AG20443 (cell line): ENCODE measurements at places on chromosomes 6 and 20.

GRCh38 chr6:2531426-2532215, 219.1 kb downstream of the MYLK4 start:
- peak; percentile 74 for DNase-seq

DNA sequence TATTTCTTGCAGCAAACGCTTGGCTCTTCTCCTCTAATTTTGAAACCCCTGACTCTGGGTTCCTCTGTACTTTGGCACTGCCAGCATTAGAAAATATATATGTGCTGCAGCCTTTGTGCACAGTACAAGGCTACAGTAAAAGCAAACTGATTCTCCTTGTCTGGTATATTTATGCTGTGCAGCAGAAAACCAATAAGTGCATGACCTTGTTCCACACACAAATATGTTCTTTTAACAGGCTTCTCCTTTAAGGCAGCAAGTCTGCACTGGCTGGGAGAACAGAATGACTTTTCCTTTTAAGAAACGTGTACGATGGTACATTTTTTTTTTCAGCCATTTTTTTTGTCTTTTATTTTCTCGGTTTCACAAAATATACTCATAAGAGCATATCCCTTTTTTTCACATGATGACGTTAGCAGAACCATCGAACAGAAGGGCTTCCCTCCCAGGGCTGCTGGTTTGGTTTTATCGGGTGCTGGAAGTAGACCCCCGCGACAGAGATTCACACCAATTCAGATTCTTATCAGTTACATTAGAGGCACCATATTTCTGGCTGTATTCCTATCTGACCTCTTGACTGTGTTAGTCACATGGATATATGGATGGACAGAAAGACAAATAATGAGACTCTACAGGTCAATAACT, 129.9 kb upstream of the ARID1B start:
- DNase-seq: no peak

GRCh38 chr6:10434235-10434634, 19.4 kb upstream of the TFAP2A start:
- no peak for DNase-seq

- DNase-seq: no peak
Measured at GRCh38 chr20:21665687-21666446, 39.6 kb upstream of the PAX1 start.

DNA sequence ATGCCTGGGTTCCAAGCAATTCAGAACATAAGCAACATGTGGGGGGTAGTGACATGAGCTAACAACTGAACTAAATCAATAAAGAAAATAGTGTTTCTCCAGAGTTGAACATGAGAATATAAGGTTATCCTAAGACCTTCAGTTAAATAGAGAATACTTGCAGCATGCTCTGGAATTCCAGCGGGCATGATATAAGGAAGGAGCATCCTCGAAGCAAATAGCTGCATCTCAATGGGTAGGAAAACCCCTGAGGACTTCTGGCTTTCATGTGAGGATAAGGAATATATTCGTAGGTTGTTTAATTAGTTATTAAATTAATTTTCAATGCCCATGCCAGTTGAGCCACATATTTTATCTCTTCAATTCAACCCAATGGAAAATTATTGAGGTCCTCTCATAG, 631.2 kb upstream of the EPHA7 start:
- DNase-seq: no peak

DNA sequence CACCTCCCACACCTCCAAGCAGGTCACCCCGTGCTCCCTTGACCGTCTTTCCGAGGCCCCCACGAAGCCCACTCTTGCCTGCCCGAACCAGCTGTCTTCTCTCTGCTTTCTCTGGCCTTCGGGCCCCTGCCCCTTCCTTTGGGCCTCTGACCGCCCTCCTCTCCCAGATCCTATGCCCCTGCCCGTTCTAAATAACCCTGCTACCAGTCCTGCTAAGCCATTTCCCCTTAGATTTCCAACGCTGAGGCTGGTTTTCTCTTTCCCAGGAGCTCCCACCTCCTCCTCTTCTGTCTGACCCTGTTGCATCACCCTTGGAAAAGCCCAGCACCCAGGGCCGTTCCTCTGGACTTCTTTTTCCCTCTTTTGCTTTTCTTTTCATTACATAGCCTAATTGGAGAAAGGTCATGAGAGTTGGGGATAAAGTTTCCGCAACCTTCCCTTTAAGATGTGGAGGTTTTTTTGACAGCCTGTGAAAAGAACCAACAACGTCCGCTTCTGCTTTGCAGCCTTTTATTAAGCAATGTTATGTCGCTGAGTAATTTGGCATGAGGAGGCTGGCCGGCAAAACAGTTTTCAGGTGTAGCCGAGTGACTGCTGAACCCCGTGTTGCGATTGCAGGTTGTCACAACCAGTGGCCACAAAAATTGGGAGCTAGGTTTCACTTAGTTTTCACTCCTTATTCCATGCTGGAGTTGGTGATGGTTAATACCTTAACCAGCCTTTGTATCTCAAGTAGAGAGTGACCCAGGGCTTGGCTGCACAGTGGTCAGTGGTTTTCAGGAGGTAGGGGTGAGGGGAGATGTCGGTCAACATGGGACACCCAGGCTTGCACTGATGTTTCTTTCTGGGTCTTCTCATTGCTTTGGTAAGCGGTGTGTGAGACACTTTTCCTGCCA, 970 bp downstream of the BLTP3A start:
- peak; percentile 61 for DNase-seq

DNA sequence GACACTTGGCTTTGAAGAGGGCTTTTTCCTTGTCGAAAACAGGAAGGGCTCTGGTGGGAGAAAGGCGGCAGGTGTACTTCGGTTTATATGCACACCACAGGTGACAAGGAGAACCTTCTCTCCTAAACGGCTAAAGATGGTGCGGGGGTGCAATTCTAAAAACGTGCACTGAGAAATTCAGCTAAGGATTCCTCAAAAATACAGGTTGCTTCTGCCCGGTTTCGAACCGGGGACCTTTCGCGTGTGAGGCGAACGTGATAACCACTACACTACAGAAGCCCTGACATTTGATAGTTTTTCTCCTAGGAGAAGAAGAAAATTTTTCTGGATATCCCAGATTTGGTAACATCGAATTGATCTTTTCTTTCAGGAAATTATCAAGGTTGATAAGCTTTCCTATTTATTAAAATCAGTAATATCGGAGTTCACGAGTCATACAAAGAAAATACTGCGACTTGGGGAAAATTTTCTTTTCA, 32.0 kb downstream of the POM121L2 start:
- DNase-seq: peak; percentile 43

- no peak for DNase-seq
Measured at GRCh38 chr20:48278961-48279481, 493.7 kb upstream of the SULF2 start.

DNA sequence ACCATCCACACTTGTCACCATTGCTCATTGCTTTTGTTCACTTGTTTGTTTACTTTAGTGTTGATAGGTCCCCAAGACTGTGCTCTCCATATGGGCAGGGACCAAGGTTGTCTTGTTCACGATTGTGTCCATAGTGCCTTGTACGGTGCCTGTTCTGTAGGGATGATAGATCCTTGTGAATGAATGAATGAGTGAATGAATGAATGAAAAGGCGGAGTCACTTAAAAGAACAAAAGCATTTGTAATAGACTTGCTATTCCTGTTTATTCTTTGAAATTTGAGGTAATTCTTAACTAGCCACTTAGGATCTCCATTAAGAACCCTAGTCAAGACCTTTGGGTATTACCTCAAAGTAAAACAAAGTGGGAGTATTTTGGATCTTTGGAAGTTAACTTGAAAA, 47.0 kb downstream of the UTRN start:
- DNase-seq: no peak

DNA sequence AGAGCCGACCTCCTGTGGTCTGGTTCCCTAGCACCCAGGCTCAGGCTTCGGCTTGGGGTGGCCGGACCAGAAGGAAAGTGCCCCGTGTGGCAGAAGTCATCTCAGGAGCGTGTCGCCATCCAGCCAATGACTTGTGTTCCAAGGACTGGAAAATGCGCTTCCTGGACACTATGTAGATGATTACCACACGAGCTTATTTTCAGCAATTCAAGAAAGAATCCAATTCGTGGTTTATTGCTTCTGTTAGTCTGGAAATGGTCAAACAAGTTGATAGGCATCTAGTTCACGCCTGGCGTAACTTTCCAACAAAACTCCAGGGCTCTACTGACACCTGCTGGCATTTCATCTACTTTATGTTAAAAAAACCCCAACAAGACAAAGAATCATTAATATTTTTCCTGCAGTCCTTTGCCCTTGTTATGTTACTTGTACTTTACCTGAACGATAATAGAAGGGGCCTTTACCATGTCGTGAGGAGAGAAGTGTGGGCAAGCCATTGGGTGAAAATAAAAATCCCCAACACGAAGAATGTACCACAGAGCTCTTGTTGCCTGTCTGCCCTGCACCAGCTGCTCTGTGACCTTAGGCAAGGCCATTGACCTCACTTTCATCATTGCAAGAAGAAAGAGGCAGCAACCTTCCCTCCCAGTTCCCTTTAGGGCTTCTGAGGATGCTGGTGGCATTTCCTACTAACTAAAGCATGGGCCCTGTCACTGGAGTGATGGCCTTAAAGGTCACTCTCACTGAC, 154.7 kb upstream of the LAMP5 start:
- DNase-seq: peak; percentile 69
